ENCODE measurements at places on chromosomes 11 and 22. TPM values are rescaled to one million over a fixed set of nuclear protein-coding genes. Genes with fewer than 3 reads are reported as not detected.
A peak's percentile ranks its signal among the peaks of the same experiment; 100 is the strongest.

DNA sequence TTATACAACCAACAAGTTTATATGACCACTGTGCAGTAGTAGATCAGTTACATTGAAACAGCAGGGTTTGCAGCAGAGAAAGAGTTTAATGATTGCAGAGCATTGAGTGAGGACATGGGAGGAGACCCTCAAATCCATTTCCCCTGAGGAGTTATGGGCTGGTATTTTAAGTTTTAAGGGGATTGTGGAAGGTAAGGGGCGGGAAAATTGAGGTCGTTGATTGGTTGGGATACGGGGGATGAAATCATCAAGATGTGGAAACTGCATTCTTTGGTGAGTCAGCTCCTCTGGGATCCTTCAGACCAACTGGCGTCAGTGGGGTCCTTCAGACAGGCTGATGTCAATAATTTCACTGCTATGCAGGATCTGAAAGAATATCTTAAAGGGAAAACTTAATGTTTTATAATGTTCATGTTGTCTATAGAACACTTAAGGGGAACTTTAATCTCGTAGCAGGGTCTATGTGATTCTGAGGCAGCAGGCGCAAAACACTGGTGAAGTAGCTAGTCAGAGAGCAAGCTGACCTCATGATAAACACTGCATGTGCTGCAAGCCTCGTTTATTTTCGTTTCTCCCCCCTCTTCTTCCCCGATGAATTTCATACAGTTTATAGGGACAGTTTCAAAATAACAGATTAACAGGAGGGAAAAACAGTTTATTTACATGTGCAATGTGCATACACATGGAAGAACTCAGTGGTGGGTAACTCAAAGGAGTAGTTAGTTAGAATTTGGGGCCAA, 17.4 kb upstream of the BACE1-AS start:
- H3K4me1 ChIP-seq, result peaks cover 4% of the 10 kb centered on the region
- H3K27ac ChIP-seq, result peak overlapping the region; percentile 91
- no peaks in the 10 kb centered on the region for H3K27me3 ChIP-seq
- peak; percentile 92 for DNase-seq

Gene SLC17A6
- total RNA-seq, result not detected

- peak overlapping the region; percentile 78 for H3K27ac ChIP-seq
- H3K27me3 ChIP-seq, result no peaks in the 10 kb centered on the region
- no peaks in the 10 kb centered on the region for H3K36me3 ChIP-seq
- peaks cover 10% of the 10 kb centered on the region for H3K4me1 ChIP-seq
- H3K4me3 ChIP-seq, result no peak overlapping the region
- DNase-seq, result peak; percentile 87
Observed at GRCh38 chr11:119594639-119595249, 134.3 kb downstream of the NECTIN1 start.

Gene BAIAP2L2
- 0.28 TPM for total RNA-seq

GRCh38 chr11:3879967-3880542, 24.6 kb downstream of the STIM1 start:
- no peak overlapping the region for H3K27ac ChIP-seq
- H3K4me1 ChIP-seq, result peaks cover 7% of the 10 kb centered on the region
- no peaks in the 10 kb centered on the region for H3K27me3 ChIP-seq
- DNase-seq, result no peak

GRCh38 chr11:61515686-61516085, 7.1 kb downstream of the LRRC10B start:
- DNase-seq, result no peak
- H3K27ac ChIP-seq, result no peak overlapping the region
- no peak overlapping the region for H3K4me3 ChIP-seq
- peaks cover 32% of the 10 kb centered on the region for H3K27me3 ChIP-seq
- H3K36me3 ChIP-seq, result no peaks in the 10 kb centered on the region
- H3K4me1 ChIP-seq, result no peaks in the 10 kb centered on the region

DNA sequence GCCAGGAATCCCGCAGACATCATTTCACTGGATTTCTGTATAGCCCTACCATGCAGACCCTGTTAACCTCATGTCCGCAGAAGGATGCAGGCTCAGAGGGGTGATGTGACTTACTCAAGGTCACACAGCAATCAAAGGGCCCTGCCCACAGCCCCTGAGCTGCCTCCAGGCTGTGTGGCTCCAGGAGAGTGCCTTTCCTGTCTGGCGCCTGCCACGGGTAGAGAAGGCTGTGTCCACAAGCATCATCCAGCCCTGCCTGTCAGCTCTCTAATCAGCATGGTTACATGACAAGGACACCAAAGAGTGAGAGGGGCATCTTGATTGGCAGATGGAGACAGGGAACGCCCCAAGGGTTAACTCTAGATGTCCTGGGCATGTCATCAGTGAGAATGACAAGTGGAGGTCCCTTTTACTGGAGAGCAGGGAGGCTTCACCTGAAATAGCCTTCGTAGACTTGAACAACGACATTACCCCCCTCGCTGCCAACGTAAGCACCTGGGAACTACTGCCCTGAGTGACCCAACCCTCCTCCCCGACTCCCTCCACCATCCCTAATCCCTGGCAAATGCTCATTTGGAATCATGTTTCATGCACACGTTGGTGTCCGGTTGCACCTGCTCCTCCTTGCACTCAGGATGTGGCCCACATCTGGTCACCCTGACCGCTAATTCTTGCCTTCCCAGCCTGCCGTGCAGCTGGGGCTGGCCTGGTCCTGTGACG, 6.9 kb downstream of the FGF19 start:
- H3K27me3 ChIP-seq, result peaks cover 37% of the 10 kb centered on the region
- H3K4me3 ChIP-seq, result no peak overlapping the region
- no peaks in the 10 kb centered on the region for H3K36me3 ChIP-seq

Gene MRGPRF
- 6.3 TPM for total RNA-seq

Gene ENTHD1
- total RNA-seq, result not detected

DNA sequence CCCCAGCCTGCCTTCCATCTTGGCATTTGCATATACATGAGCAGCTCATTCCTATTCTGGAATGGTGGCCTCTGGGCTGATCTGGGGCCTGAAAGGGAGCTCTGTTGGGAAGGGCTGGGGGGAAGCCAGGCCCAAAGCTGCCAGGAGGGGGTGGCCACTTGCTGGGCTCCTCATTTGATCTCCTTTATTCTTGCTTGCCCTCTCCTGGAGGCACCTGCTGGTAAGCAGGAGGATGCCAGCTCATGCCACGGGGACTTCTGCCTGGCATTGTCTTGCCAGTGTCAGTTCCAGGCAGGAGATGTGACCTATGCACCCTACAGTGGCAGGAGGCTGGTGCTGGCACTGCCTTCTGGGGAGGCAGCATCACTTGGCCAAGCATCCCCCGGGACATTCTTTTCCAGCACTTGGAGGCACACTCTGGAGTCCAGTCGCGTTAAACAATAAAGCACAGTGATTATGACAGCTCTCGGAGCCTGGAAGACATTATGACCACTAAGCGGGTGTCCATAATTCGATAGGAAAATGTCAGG, 128.3 kb downstream of the NTM start:
- H3K27ac ChIP-seq, result no peak overlapping the region
- H3K36me3 ChIP-seq, result no peaks in the 10 kb centered on the region
- peaks cover 2% of the 10 kb centered on the region for H3K27me3 ChIP-seq

DNA sequence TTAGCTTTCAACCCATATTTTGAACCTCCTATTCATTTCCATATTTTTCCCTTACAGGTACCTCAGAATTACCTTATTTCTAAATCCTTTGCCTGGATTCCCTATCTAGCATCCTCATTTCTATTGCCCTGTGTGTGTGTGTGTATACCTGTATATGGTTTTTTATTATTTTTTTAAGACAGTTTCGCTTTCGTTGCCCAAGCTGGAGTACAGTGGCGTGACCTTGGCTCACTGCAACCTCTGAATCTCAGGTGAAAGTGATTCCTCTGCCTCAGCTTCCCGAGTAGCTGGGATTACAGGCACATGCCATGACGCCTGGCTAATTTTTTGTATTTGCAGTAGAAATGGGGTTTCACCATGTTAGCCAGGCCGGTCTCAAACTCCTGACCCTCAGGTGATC, 12.6 kb downstream of the HIPK3 start:
- H3K27ac ChIP-seq, result no peak overlapping the region
- H3K4me3 ChIP-seq, result no peak overlapping the region
- H3K36me3 ChIP-seq, result no peaks in the 10 kb centered on the region

GRCh38 chr22:24418786-24419474, 8.5 kb upstream of the ADORA2A start:
- no peak overlapping the region for H3K4me3 ChIP-seq
- DNase-seq, result no peak

GRCh38 chr11:131903074-131903473, 532.7 kb downstream of the NTM start:
- DNase-seq, result no peak
- peaks cover 8% of the 10 kb centered on the region for H3K4me1 ChIP-seq
- H3K36me3 ChIP-seq, result no peaks in the 10 kb centered on the region
- no peaks in the 10 kb centered on the region for H3K27me3 ChIP-seq
- H3K27ac ChIP-seq, result no peak overlapping the region

DNA sequence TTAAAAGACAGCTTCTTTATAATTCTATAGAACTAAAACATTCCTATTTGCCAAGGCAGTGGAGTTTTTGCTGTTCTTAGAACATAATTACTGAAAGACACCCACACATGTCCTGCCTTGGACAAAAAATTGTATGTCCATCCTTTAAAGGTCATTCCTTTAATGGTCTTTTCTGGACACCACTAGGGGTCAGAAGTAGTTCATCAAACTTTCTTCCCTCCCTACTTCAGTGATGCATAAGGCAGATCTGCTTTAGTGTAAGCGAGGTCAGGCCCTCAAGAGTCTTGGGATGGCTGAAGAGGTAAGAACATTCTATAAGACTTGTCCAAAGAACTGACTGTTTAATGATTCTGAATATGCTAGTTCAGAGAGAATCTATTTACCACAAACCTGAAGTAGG, 4.3 kb upstream of the OR51V1 start:
- DNase-seq, result peak; percentile 90
- H3K4me1 ChIP-seq, result peaks cover 4% of the 10 kb centered on the region
- H3K36me3 ChIP-seq, result 0 out of 2 replicates have a peak, but pooled peaks cover 1% of the 10 kb centered on the region

DNA sequence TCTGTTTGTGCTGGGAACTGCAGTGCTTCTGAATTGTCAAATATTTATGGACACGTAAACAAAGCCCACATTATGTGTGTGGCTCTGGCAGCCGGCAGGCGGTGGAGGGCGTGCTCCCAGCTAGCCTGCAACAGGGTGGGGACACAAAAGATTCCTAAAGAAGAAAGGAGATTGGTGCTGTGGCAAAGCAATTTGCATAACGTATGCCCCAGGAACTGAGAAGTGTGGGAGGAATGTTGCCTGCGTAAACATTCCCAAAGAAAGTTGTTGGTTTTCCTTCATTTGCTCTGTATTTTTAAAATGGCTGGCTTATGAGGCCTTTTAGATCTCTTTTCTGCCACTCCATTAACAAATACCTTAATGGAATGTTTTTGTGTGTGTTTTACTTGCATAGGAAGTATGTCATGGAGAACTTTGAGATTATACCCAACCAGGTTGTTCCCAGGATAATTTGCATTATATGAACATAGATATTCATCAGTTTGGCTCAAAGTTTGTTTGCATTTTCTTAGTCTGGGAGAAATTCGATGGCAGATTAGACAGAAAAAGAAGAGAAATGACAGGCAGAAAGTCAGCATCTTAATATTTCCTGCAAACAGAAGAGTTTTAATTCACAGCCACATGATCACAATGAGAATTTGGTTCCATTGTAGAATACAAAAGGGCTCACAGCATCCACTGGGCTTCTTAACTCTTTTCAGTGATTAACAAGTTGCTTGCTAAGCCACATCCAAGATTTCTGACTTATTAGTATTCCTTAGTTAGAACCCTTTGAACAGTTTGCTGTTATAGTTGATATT, 41.8 kb upstream of the DLAT start:
- no peaks in the 10 kb centered on the region for H3K27me3 ChIP-seq
- H3K27ac ChIP-seq, result peak overlapping the region; percentile 62
- H3K4me3 ChIP-seq, result no peak overlapping the region
- H3K36me3 ChIP-seq, result peaks cover 9% of the 10 kb centered on the region

- peaks cover 2% of the 10 kb centered on the region for H3K27me3 ChIP-seq
- DNase-seq, result no peak
- H3K4me1 ChIP-seq, result peaks cover 23% of the 10 kb centered on the region
- H3K27ac ChIP-seq, result no peak overlapping the region
- no peak overlapping the region for H3K4me3 ChIP-seq
Observed at GRCh38 chr11:2827792-2828191, 57.8 kb downstream of the CDKN1C start.

Gene RAB38
- total RNA-seq, result 6.5 TPM

DNA sequence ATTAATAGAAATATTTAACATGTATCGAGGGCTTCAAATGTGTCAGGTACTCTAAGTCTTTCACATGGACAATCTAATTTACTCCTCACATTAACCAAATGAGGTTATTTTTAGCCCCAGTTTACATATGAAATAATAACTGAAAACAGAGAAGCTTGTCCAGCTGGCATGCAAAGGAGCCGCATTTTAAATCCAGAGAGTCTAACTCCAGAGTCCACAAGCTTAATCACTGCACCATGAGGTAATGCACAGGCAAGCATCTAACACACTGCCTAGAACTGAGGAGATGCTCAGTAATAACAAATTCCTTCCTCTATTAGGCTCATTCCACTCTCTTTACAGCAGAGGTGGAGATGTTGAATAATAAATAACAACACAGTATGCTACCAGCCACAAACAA, 165.7 kb upstream of the GUCY1A2 start:
- H3K4me1 ChIP-seq, result no peaks in the 10 kb centered on the region
- DNase-seq, result no peak
- no peaks in the 10 kb centered on the region for H3K27me3 ChIP-seq
- no peaks in the 10 kb centered on the region for H3K36me3 ChIP-seq

Gene PANX3
- not detected for total RNA-seq

Gene GAB4
- total RNA-seq, result not detected

GRCh38 chr22:46728470-46728869, 9.6 kb downstream of the CERK start:
- DNase-seq, result no peak
- peaks cover 14% of the 10 kb centered on the region for H3K4me1 ChIP-seq
- no peak overlapping the region for H3K4me3 ChIP-seq
- peaks cover 34% of the 10 kb centered on the region for H3K36me3 ChIP-seq

Gene SERPINH1
- total RNA-seq, result 772 TPM

DNA sequence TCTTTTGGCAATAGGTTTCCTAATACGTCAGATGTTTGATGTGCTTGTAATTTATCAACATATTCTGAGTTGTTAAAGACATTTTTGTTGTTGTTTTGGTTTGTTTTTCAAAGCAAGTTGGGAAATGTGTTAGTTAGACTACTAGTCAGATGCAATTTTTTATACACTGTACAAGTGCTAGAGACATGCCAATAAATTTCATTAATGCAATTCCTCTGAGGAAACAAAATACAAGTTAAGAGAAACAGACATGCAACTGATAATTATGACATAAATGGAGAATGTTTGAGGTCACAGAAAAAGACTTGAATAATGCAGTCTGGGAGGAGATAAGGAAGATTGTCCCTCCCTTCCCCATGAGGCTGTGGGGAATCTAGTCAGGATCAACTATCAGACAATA, 5.9 kb downstream of the OR51T1 start:
- H3K36me3 ChIP-seq, result no peaks in the 10 kb centered on the region
- no peak for DNase-seq
- no peaks in the 10 kb centered on the region for H3K4me1 ChIP-seq
- H3K27ac ChIP-seq, result no peak overlapping the region

GRCh38 chr22:47151490-47151889, 389.0 kb downstream of the TBC1D22A start:
- H3K4me3 ChIP-seq, result no peak overlapping the region
- no peaks in the 10 kb centered on the region for H3K27me3 ChIP-seq
- H3K36me3 ChIP-seq, result no peaks in the 10 kb centered on the region
- DNase-seq, result peak; percentile 44

- H3K36me3 ChIP-seq, result no peaks in the 10 kb centered on the region
- DNase-seq, result peak; percentile 70
- H3K4me1 ChIP-seq, result peaks cover 18% of the 10 kb centered on the region
- H3K4me3 ChIP-seq, result no peak overlapping the region
- no peaks in the 10 kb centered on the region for H3K27me3 ChIP-seq
Observed at GRCh38 chr11:83008581-83008923, 63.1 kb downstream of the RAB30 start.

Data from IMR-90 (cell line).